Vagina (tissue), 2 donors: ENCODE measurements at places on chromosomes 11 and 22.

DNA sequence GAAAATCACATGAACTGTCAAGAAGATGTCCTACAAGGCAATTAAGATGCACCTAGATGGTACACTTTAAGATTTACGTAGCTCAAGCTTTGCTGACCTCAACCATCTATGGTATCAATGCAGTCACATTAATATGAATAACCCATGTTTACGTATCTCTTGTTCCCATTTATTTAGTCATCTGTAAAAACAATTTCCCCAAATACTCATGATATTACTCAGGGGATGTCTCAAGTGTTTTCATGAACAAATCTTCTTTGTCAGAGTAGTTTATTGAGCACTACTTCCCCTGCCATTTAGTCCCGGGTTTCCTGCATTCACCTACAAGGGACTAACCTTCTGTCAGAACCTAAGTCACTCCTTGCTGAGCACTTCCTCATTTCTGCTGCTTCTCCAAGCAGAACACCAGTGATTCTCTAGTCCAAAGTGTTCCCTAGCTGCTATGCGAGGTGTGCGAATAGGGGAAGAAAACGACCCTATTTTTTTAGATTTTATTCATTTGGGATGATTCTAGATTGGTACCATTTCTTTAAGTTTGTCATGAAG is 554.3 kb upstream of the LRRC4C start:
- no peak for DNase-seq

DNA sequence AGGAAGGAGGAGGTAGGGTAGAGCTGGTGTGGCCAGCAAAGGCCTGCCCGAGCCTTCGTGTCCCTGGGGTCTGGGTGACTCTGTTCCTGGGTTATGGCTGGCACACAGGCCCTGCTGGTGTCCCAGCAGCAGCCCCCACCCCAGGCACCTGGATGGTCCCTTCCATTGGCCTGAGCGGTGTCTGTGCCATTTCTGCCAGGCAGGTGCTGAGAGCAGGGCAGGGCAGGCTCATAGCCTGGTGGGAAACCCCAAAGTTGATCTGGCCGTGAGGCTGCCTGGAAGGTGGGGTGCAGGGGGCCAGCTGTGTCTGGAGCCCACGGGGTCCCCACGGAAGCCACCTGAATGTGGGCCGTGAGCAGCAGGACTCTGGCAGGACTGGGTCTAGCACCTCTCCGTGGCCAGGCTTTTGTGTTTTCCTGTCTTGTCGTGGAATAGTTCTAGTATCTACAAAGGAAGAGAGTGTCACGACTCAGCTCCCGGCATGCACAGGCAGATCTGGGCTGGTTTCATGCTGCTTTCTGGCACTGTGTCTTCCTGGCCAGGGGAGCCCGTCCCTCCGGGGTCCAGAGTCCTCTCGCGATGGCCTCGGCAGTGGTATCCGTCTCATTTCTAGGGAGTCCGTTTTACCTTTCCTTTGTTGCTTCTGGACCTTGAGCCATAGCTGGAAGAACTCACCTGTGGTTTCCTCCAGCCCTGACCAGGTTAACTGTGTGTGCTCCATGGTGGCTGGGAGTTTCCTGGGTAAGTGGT is 83.7 kb downstream of the KCNQ1 start:
- DNase-seq: no peak

- no peak for DNase-seq
Observed at GRCh38 chr11:134004496-134005172, 47.9 kb upstream of the IGSF9B start.

DNA sequence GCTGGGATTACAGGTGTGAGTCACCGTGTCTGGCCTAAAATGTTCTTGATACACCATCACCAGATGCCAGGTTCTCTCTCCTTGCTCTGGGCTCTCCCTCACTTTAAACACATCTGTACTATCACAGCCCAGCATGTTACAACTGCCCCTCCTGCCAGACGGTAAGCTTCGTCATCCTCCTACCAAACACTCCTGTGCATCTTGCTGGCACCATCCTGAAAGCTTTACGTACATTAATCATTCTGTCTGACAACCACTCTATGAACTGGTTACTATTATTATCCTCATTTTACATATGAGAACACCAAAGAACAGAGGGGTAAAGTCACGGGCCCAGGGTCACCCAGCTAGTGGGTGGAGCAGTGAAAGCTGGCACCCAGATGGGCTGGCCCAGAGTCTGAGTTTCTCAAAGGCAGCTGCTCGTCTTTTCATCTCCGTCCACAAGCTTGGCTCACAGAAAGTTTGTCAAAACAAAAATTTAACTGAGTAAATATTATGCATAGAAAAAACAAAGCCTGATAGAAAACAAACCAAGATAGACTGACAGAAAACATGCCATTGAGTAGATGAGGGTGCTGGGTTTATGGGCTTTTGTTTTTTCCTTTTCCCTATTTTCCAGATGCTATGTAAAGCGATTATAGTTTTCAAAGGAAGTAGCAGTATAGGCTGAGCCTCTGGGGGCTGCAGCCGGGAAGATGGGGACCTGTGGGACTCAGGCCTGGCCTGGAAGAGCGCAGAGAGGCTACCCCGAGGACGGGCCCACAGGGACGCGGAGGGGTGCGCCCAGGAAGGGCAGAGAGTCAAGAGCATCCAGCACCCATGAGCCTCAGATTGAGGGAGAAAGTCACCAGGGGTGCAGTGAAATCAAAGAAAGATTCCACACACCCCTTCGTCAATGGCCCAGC is 9.5 kb downstream of the PLA2G6 start:
- DNase-seq: no peak

GRCh38 chr11:612201-612960 is 3.4 kb downstream of the IRF7 start:
- no peak for DNase-seq

GRCh38 chr11:2190657-2191471 is 19.2 kb upstream of the TH start:
- DNase-seq: no peak

DNA sequence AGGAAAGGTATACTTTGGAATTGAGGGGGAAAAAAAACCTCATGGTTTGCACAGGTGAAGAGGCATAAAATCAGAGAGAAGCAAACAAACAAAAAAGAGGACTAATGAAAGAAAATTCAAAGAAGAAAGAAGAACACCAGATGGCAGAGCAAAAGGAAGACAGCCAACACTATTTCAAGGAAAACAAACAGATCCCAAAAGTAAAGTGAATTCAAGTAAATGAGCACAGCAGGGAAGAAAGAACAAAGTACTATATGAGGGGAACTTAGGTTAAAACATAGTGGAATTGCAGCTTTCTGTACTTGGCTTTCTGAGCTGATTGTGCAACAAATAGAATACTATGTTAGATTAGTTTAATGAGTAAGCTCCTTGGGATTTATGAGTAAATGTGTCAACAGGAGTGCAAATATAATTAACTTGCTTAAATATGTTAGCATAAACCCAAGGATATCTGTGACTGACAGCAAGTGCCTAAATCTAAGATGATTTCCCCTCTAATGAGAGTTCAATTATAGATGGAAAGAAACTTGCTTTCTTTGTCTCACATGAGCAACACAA is 404.6 kb upstream of the CNTN5 start:
- DNase-seq: no peak

DNA sequence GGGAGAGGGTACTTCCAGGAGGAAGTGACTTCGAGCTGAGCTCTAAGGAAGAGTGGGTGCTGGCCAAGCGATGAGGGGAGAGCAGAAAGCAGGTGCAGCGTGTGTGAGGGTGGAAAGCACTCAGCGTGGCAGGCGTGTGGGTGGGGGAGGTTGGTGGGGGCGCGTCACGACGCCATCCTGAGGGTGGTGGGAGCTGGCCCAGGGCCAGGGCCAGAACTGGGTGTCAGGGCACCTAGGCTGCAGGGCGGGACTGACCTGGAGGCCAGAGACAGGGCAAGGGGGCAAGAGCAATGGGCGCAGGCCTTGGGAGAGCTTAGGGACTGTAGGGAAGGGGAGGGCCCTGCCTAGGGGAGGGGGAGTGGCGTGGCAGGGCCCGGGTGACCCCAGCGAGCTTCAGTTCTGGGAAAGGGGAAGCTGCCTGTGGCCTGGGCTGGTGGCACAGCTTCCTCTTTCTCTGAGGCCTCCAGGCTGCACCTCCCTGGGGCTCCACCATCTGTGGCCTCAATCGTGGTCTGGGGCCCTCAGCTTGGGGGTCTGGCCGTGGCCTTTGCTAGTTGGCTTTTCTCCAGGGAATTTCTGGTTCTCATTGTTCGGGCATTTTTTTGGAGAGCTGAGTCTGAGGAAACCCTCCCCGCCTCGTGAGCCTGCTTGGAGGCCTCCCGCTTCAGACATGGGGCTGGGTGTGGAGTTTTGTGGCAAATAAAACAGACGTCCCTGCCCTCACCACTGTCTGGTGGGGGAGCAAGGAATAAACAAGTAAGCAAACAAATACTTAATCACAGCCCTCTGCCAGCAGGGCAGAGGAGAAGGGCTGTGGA is 8.9 kb downstream of the RELT start:
- no peak for DNase-seq

DNA sequence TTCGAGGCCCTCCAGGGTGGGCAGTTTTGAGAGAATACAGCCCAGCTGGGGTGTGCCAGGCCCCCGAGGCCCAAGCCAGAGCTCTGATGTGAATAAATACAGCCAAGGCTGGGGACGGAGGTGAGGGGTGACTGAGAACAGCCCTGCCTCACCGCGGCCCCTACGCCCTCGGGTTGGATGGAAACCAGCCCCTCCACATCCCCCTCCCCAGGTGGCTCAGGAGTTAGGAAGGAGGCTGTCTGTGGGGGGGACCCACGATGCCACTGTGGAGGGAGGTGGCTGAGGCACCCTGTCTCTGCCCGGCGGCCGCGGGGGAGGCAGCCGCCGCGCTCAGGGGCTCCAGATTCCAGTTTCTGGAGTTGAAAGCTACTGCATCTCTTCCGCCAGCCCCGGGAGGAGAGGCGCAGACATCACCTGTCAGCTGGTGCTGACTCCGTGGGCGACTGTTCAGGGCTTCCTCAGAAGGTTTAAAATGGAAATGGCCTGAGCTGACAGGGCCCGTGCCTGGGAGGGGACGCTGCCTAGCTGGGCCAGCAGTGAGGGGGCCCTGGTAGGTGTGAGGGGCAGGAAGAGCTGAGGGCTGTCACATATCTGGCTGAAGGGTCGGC is 1.4 kb downstream of the FLRT1 start:
- DNase-seq: no peak

- DNase-seq: no peak
Observed at GRCh38 chr11:20021212-20021611, 139.1 kb downstream of the DBX1 start.

GRCh38 chr11:29183301-29183700 is 833.5 kb downstream of the KCNA4 start:
- DNase-seq: no peak

- DNase-seq: no peak
Observed at GRCh38 chr11:128709402-128709801, 15.5 kb downstream of the FLI1 start.

- no peak for DNase-seq
Observed at GRCh38 chr11:109584001-109584972, 162.3 kb downstream of the C11orf87 start.

DNA sequence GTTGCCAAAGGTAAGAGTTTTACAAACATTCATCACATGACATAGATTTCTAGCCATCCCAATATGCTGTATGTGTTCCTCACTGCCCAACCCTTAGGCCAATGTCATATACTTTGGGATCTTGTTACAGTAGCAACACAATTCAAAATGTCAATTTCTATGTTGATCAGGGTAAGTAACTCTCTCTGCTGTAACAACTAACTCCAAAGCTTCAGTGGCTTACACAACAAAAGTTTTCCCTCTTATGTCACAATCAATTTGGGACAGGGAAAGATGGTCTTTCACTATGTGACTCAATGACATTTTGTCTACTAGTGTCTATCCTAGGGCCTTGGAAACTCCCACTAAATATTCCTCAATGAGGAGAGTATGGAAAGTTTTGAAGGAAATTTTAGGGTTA is 144.5 kb downstream of the SBF2 start:
- no peak for DNase-seq
